HT1080 (cell line): ENCODE measurements at places on chromosomes 1 and 21.

DNA sequence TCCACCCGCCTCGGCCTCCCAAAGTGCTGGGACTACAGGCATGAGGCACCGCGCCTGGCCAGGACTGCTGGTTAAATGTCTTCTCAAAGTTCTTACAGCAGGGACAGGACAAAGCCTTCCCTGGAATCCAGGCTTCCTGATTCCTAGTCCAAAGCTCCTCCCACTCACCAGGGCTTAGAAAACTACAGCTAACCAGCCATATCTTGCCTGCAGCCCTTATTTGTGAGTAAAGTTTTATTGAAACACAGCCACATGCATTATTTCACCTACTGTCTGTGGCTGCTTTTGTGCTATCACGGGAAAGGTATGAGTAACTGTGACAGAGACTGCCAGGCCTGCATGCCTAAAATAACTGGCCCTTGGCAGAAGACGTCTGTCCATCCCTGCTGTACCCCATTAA, 24.4 kb downstream of the TMCO4 start:
- no peak for DNase-seq

GRCh38 chr1:108007531-108007930, 42.6 kb upstream of the VAV3 start:
- DNase-seq = no peak

DNA sequence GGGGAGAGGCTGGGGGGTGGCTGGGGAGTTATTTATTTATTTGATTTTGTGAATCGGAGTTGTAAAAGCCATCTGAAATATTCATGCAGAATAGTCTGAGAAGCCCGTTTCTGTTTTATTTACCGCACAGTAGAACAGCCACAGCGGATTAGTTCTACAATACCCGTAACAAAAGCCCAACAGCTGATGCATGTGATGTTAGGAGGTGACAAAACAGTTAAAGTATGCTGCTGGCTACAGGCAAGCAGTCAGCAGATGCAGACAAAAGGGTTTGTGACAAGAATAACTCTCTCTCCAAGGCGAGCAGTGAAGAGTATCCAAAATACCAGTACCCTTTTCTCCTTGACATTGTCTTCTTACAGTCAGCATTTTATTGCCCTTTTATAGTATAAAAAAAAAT, 42.0 kb downstream of the PROX1 start:
- DNase-seq = no peak

GRCh38 chr1:163450986-163451385, 129.2 kb downstream of the NUF2 start:
- DNase-seq = no peak

DNA sequence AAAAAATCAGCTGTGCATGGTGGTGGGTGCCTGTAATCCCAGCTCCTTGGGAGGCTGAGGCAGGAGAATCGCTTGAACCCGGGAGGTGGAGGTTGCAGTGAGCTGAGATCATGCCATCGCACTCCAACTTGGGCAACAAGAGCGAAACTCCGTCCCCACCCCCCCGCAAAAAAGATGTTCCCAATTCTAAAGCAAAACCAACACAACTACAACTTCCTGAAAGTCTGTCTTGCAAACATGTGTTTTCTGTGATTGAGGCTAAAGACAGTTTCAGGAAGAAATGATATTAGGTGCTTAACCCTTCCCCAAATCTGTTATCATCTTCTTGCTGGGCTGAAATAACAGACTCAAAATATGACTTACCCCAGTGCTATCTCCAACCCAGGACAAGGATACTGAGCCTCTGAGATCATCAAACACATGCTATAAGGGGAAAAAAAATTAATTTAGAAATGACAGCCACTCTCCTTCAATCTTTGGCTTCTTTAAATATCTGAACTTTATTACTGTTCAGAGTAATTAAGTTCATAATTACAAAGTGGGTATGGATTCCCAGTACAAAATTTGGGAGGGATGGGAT, 28.5 kb downstream of the SORT1 start:
- no peak for DNase-seq

DNA sequence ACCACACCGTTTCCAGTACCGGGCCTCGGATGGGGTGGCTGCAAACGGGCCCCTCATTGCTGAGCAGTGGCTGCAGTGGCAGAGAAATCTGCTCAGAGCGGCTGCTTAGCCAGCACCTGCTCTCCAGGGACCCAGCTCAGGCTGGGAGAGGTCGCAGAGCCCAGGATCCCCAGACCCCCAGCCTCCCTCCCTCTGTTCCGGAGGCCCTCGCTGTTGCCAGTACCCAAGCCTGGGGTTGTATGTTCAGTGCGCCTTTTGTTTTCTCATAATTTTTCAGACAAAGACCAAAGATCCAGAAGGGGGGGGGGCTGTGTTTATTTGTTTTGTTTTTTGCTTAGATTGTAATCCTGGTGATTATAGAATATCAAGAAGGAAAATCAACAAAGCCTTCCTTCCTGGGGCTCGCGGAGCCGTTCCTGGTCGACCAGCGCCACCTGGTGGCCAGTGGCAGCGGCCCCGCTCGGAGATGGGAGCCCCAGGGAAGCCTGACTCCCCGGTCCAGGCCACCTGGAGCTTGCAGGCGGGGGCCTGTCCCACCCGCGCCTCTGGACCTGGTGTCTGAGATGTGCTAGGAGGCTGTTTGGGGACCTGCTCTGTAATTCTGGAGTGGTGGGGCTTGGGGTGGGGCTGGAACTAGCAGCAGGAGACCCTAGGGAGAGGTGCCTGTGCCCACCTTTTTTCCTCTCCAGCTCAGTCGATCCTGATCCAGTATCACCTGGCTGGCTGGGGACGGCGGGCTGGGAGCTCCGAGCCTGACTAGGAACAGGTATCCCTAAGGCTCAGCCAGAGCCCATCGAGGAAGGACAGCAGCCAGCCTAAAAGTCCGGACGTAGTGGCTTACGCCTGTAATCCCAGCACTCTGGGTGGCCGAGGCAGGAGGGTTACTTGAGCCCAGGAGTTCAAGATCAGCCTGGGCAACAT, 123.9 kb upstream of the VAMP3 start:
- peak; percentile 33 for DNase-seq
